ENCODE measurements at places on chromosomes 6 and 20.

DNA sequence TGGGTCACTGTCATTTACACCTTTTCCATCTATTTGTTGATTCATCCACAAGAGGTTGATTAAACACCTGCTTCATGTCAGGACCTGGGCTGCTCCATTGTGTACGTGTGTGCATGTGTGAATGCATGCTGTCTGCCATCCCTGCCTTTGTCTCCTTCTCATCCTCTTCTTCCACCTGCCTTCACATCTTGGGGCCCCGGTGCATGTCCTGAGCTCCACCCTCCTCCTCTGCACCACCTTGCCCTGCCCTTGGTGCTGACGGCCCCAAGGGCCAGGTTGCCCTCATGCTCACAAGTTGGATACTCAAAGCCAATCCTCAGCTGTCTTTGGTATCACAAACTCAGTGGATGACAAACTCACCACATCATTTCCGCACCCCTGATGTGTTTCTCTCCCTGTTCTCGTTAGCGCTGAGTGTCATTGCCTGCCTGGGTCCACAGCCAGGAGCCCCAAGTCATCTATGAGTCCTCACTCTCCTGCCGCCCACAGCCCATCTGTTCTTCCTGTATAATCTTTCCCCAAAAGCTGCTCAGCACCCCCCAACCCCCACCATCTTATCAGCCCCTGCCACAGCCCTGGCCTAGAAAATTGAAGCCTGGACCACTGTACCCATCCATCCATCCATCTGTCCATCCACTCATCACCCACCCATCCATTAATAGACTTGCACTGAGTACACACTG is 85.0 kb downstream of the SRC start:
- no peak for DNase-seq

DNA sequence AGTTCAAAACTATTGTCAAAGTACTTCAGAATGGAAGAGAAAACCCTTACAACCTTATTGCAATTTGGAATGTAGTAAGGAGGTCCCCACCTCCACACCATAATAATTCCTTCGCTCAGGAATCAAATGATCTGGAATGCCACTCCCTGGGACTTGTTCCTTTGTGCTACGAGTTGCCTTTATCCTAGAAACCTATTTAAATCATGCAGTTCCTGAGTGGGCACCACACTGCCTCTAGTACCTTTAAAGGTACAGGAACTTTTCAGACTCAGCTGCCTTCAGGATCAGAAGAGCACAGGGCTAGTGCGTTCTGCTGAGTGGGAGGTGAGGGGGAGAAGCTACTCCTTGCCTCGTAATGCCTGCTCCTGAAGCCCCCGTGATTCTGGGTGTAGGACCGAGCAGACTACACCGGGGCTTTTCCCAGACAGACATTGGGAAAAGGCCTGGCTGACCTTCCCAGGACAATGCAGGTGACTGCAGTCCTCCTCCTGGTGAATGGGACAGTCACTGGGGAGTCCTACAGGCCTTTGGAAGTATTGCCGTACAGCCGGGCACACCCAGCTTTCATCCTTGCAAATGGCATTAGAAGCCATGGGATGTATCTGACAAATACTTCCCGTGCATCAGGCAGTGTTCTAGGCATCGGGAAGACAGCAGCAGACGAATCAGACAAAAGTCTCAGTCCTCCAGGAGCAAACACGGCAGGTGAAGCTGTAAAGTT is 11.8 kb upstream of the TUBB2B start:
- DNase-seq = no peak

- no peak for DNase-seq
Measured at GRCh38 chr6:26351544-26351953, 13.4 kb upstream of the BTN3A2 start.

- DNase-seq = peak; percentile 87
Measured at GRCh38 chr6:30013291-30013922, 47.7 kb upstream of the POLR1H start.

DNA sequence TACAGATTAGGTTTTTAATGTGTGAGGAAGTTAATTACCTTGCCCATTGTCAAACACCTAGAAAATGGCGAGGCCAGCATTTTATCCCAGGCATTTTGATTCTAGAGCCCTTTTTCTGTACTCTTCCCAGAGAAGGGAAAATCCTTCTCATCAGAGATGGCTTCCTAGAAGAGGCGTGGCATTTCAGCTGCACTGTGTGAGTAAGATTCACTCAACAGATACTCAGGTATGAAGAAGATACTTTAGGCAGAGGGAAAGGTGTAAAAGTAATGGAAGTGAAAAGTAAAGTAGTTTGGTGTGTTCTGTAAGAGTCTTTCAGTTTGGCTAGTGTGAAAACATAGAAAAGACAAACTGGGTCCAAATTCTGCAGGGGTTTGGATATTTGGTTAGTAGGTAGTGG is 113.8 kb downstream of the MAP3K4 start:
- no peak for DNase-seq

- DNase-seq = no peak
Measured at GRCh38 chr6:131780600-131780999, 27.2 kb upstream of the ENPP1 start.

- no peak for DNase-seq
Measured at GRCh38 chr6:83873869-83874268, 14.4 kb downstream of the CYB5R4 start.

GRCh38 chr20:19823971-19824370 is 65.9 kb downstream of the RIN2 start:
- peak; percentile 62 for DNase-seq

GRCh38 chr6:36826520-36827227 is 12.6 kb downstream of the CPNE5 start:
- peak; percentile 58 for DNase-seq
